Frontal cortex (tissue), 4 donors: ENCODE measurements at places on chromosomes 2 and 18. TPM values are rescaled to one million over a fixed set of nuclear protein-coding genes. Genes with fewer than 3 reads are reported as not detected.

GRCh38 chr2:10541775-10542432, 93.8 kb upstream of the ODC1 start:
- DNase-seq, result no peak

The INPP5D gene
- 1.6 TPM for total RNA-seq

DNA sequence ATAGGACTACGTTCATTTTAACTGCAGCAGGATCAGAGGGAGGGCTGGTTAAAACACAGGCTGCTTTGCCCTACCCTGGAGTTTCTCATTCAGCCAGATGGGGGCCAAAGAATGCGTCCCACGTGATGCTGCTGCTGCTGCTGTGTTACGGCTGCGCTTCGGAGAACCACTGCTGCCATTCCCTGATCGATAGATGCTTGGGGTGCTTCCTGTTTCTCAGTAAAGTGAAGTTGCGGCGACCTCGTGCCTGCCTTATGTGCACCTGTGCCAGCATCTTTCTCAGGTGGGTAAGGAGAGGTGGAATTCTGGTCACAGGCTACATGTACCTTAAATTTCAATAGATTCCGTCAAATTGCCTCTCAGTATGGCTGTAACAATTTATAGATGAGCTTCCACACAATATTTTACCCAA, 24.7 kb upstream of the TOGARAM2 start:
- no peak for DNase-seq

GRCh38 chr2:136242687-136243277, 124.8 kb upstream of the CXCR4 start:
- no peak for DNase-seq

DNA sequence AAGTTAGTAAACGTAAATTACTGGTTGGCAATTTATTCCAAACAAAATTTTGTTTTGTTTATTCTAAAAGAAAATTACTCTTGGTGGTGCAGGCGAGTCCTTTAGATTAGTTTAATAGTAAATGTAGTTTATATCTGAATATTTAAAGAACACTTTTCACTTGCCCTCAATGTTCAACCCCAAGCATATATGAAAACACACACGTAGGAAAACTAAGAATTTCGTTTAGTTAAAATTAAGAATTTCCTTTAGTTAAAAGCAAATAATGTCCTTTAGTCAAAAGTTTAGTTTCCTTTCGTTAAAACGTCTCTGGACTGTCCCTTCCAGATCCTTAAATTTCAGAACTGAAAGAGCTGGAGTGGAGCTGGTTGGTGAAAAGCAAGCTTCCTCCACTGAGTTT, 19.1 kb upstream of the CYTIP start:
- no peak for DNase-seq

DNA sequence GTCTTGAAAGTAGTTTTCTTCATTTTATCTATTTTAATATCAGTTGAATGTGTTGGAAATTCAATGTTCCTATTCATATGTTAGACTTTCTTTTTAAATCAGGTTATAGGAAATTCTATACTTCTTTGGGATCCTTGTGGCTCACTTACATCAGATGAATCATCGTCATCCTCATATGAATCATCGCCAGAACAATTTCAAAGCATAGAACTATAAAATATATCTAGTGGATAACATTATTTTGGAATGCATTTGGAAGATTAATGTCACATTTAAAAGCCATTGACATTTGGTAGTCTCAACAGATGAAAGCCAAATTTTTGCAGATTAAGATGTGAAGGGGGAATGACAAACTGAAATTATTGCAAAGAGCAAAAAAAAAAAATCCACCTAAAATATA, 94.1 kb downstream of the FAM161A start:
- no peak for DNase-seq

DNA sequence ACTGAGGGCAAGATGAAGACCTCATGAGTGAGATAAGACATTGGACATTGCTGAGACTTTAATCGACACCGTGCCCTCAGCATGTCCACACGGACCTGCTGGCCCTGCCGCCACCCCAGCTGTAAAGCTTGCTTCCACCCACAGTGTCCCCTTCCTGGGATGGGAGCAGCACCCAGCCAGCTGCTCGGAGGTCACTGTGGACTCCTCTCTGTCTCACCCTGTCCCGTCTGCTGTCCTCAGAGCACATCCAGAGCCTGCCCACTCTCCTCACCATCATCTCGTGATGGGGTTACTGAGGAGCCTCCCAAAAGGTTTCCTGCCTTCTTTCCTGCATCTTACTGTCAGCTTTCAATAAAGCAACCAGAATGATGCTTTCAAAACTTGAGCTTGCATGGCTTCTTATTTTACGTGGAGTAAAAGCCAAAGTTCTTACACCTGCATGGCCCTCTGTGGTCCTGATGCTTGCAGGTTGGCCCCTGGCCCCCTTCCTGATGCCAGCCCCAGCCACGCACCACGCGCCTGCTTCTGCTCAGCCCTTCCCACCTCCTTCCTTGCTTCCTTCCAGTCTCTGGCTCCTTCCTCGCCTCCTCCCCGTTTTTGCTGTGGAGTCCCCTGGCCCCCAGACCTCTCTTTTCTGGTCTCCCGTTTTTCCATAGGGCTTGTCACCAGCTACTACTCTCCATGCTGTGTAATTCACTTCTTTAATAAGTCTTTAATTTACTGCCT, 67.0 kb downstream of the DGKD start:
- no peak for DNase-seq

- no peak for DNase-seq
These were observed 65.1 kb upstream of the SLC66A3 start for GRCh38 chr2:11090187-11090586.

The NYAP2 gene
- total RNA-seq, result 14.3 TPM

- no peak for DNase-seq
These were observed 99.0 kb downstream of the HS1BP3 start for GRCh38 chr2:20551945-20552328.

The CDC42EP3 gene
- 22.4 TPM for total RNA-seq

DNA sequence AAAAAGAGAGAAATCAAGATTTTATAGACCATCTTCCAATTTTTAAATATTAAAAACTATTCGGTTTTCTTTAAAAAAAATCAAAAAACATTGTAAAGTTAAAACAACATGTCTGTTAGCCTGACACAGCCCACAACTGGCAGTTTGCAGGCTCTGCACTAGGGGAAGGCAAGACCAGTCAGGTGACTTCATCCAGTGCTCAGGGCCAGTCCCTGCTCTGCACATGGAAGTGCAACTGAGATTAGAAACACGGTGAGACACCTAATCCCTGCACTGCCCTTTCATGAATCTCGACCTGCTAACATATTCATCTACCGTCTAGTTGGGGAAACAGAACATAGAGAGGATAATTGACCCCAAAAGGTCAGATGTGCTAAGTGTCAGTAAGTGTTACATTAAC, 135.2 kb downstream of the BARD1 start:
- DNase-seq, result no peak

DNA sequence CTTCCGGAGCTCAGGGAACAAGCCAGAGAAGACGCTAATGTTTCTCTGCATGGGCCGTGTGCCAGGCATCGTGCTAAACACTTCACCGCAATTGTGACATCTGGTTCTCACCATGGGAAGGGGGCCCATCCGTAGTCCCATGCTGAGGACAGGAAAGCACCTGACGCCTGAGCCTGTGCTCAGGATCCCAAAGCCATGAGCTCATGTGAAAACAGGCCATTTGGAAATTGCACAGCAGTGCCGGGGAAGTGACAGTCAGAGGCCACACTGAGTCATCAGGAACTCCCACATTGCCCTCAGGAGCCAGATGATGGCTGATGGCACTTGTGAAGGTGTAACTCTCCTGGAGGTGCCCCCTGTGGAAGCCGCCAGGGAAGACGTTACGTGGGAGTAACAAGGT, 141.0 kb downstream of the INHBB start:
- no peak for DNase-seq

DNA sequence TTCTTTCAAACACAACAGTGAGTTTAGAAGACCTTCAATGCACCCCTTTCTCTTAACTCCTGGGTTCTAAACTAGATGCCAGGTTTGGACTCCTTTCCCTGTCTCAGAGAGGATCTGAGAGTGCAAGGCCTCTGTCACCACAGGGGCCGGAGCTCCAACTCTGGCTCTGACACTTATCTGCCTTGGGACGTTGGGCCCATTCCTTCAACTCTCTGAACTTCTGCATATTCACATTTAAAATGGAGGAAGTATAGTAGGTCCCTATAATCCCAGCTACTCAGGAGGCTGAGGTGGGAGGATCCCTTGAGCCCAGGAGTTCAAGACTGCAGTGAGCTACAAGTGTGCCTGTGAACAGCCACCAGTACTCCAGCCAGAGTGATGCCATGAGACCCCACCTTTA, 44.1 kb upstream of the ZFP36L2 start:
- DNase-seq, result no peak

The SLC5A7 gene
- 1.6 TPM for total RNA-seq
